ENCODE measurements at places on chromosomes 12 and 14. TPM values are rescaled to one million over a fixed set of nuclear protein-coding genes. Genes with fewer than 3 reads are reported as not detected.
A peak's percentile ranks its signal among the peaks of the same experiment; 100 is the strongest.

The FOXN4 gene
- not detected for total RNA-seq

The RPS6KL1 gene
- 1.2 TPM for total RNA-seq

- H3K36me3 ChIP-seq = no peaks in the 10 kb centered on the region
- H3K27ac ChIP-seq = no peak overlapping the region
- H3K4me1 ChIP-seq = no peaks in the 10 kb centered on the region
- no peaks in the 10 kb centered on the region for H3K27me3 ChIP-seq
- no peak overlapping the region for H3K4me3 ChIP-seq
Measured at GRCh38 chr12:107145397-107145796, 52.0 kb upstream of the CRY1 start.

The SLC2A14 gene
- total RNA-seq = 0.17 TPM

DNA sequence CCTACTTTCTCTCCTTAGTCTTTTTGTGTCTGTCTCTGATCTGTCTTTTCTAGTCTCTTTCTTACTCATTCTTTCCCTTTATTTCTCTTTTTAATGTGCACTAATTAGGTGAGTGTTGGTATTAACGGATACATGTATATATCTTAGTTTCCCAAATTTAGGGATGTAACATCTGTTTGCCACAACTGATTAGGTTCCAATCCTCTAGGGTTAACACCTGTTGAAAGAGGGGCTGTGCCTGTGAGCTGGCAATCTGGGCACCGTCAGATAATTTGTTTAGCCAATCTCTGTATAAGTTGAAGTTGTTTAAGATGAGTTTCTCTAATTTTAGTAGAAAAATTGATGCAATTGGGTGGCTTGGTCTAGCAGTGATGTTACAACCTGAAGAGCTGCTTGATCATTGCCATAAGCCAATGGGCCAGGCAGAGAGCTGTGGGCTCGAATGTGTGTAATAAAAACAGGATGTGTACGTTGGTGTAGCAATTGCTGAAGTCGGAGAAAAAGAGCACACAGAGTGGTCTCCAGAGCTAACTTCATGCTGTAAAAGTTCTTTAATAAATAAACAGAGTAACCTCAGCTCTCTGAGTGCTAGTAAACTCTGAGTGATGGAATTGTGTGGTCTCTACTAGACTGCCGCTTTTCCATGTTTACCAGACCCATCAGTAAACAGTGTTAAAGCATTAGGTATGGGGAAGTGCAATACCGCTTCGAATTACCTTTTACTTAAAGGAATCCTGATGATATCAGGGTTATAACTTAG is 18.3 kb upstream of the LYZ start:
- no peaks in the 10 kb centered on the region for H3K36me3 ChIP-seq
- no peak for DNase-seq
- no peak overlapping the region for H3K27ac ChIP-seq
- H3K4me3 ChIP-seq = no peak overlapping the region
- peaks cover 27% of the 10 kb centered on the region for H3K27me3 ChIP-seq

The PKP2 gene
- total RNA-seq = under 0.01 TPM

The DNAI7 gene
- 0.17 TPM for total RNA-seq

DNA sequence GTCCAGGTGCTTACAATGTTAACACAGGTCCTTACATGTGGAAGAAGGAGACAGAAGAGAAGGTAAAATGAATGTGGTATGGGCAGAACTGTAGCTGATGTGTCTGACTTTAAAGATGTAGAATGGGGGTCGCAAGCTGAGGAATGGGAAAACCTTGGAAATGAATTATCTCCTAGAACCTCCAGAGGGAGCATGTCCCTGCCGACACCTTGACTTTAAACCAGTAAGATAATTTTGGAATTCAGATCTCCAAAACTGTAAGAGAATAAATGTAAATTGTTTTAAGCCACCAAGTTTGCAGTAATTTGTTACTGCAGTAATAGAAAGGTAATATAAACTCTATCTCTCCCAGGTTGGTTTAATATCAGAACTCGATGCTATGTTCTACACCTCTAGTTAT is 80.1 kb upstream of the ALG10 start:
- no peaks in the 10 kb centered on the region for H3K27me3 ChIP-seq
- H3K27ac ChIP-seq = no peak overlapping the region
- no peaks in the 10 kb centered on the region for H3K36me3 ChIP-seq

The SIX6 gene
- total RNA-seq = not detected

DNA sequence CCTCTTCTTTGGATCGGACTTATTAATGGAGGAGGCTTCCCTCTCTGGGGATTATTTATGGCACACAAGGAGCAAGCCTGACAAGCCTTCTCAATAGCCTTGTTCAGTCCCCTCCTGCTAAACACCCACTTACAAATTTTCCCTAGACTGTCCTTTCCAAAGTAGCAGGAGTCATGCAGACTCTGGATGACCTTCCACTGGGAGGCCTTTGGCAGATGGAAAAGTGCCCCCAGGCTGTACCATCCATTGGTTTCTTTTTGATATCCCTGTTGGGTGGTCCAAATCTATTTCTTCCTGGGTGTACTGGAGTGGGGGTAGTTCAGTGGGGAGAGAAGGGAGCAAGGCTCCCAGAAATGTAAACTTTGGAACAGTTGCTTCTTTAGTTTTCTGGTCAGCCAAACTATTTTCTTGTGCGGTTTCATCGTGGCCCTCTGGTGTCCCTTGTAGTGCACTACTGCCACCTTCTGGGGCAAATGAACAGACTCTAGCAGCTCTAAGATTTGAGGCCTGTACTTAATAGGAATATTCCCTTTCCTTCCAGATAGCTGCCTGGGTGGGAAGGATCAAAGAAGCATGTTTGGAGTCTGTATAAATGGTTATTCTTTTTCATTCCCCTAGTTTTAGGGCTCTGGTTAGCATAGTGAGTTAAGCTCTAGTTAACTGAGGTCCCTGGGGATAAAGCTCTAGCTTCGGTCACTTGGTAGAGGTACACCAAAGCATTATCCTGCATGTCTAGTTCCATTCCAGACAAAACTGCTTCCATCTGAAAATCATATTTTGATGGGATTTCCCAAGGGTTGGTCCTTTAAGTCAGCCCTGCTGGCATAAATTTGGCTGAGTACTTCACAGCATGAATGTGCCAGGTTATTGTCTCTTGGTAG is 409.5 kb downstream of the SLC6A15 start:
- no peaks in the 10 kb centered on the region for H3K4me1 ChIP-seq
- peak; percentile 39 for DNase-seq
- H3K36me3 ChIP-seq = no peaks in the 10 kb centered on the region
- H3K27ac ChIP-seq = no peak overlapping the region
- no peaks in the 10 kb centered on the region for H3K27me3 ChIP-seq
- no peak overlapping the region for H3K4me3 ChIP-seq

DNA sequence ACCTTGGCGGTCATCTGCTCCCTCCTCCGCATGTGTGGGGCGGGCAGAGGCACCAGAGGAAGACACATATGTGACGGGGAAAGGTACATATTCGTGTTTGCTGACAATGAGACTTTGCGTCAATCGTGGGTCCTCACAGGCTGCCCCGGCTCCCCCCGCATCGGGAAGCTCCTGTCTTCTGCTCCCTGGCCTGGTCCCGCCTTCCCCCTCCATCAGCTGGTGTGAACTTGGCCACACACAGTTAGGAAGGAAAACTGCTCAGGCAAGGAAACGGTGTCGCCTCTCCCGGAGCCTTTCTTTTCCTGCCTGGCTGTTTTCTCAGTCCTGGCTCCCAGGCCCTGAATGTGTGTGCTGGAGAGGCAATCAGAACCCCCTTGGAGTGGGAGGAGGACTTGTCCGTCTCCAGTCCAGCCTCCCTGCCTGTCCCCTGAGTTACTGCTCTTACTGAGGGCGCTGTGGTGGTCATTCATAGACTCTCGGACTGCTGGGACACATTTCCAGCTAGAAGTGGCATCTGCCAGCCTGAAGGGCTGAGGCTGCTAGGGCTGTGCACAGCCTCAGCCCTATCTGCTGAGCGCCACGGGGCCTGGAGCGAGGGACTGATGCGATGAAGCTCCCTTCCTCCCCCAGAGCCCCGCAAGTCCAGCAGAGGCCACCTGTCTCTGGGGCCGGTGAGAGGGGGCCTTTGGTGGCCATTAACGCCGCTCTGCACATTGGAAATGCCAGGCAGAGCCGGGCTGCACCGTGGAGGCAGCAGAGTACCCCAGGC is 44.2 kb upstream of the TSPAN9 start:
- H3K4me3 ChIP-seq = no peak overlapping the region
- peaks cover 3% of the 10 kb centered on the region for H3K36me3 ChIP-seq
- no peaks in the 10 kb centered on the region for H3K27me3 ChIP-seq
- DNase-seq = no peak

- no peaks in the 10 kb centered on the region for H3K36me3 ChIP-seq
- no peaks in the 10 kb centered on the region for H3K4me1 ChIP-seq
- H3K27me3 ChIP-seq = no peaks in the 10 kb centered on the region
- H3K4me3 ChIP-seq = no peak overlapping the region
Measured at GRCh38 chr14:43706900-43707299, 800.2 kb downstream of the FSCB start.

- H3K27me3 ChIP-seq = no peaks in the 10 kb centered on the region
- no peak for DNase-seq
- H3K36me3 ChIP-seq = no peaks in the 10 kb centered on the region
- H3K4me1 ChIP-seq = no peaks in the 10 kb centered on the region
Measured at GRCh38 chr14:65549429-65549828, 136.9 kb downstream of the FUT8 start.

The ZNF384 gene
- 9.8 TPM for total RNA-seq

DNA sequence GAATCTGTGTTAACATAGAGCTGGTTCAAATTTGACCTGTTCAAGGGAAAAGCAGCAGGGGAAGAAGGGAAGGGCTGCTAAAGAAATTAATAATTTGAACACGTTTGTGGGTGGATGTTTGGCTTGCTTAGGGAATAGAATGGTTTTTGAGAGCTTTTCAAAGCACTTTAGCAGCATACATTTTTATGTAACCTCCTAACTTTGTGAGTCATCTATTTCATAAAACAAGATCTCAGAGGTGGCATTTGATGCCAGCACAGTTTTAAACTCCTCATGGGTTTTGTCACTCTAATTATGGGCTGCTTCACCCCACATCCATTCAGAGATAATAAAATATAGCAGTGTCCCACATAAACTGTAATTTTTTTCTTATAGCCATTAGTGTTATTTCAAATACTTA is 143.8 kb downstream of the ACSS3 start:
- H3K27me3 ChIP-seq = no peaks in the 10 kb centered on the region
- no peaks in the 10 kb centered on the region for H3K4me1 ChIP-seq
- no peaks in the 10 kb centered on the region for H3K36me3 ChIP-seq

The PYM1 gene
- total RNA-seq = 38.6 TPM

- no peak overlapping the region for H3K27ac ChIP-seq
- H3K4me1 ChIP-seq = no peaks in the 10 kb centered on the region
- DNase-seq = no peak
- H3K4me3 ChIP-seq = no peak overlapping the region
- no peaks in the 10 kb centered on the region for H3K27me3 ChIP-seq
Measured at GRCh38 chr12:129903092-129903945, 506 bp downstream of the TMEM132D start.

The NTS gene
- not detected for total RNA-seq

GRCh38 chr12:46794593-46795190 is 31.1 kb downstream of the SLC38A4 start:
- DNase-seq = no peak
- H3K27me3 ChIP-seq = no peaks in the 10 kb centered on the region
- no peak overlapping the region for H3K4me3 ChIP-seq
- no peaks in the 10 kb centered on the region for H3K4me1 ChIP-seq
- no peaks in the 10 kb centered on the region for H3K36me3 ChIP-seq

The GYS2 gene
- total RNA-seq = not detected

GRCh38 chr12:52132754-52133161 is 53.3 kb downstream of the SMIM41 start:
- H3K4me3 ChIP-seq = no peak overlapping the region
- no peak for DNase-seq

DNA sequence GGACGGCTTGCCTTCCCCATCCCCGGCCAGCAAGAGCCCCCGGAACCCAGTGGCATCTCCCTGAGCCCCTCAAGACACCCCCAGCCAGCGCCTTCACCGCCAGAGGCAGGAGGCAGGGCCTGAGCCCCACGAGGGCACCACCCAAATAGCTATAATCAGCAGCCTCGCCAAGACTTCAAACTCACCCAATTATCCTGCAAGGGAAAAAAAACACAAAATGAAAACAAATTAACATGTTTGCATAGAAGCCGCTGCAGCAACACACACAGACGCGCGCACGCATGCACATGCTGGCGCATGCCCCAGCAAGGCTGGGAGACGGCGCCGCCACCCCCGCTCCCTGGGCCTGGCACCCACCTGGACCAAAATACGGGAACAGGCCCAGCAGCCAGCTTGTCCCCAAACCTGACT is 15.8 kb downstream of the FAM222A start:
- no peaks in the 10 kb centered on the region for H3K4me1 ChIP-seq
- DNase-seq = no peak
- H3K27ac ChIP-seq = no peak overlapping the region
- no peaks in the 10 kb centered on the region for H3K36me3 ChIP-seq

- no peak for DNase-seq
- H3K27ac ChIP-seq = no peak overlapping the region
- H3K4me3 ChIP-seq = no peak overlapping the region
- H3K4me1 ChIP-seq = no peaks in the 10 kb centered on the region
- H3K36me3 ChIP-seq = no peaks in the 10 kb centered on the region
Measured at GRCh38 chr14:105563347-105563737, 37.0 kb downstream of the TMEM121 start.

The OR10G3 gene
- total RNA-seq = not detected

DNA sequence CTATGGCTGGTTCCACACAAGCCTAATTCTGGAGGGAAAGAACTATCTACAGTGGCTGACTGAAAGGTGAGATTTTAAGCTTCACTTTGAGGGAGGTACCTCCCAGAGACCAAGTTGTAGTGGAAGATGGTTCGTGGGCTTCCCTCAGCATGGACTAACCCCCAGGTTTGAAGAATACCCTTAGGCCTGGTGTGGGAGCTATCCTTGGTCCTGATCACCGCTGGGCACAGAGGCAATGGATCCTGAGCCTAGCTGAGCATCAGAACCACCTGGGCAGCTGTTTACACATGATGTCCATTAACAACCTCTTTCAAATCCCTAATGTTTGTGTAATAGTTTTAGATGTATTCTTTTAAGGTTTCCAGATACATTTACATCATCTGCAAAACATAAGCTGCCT is 10.3 kb downstream of the DAO start:
- no peaks in the 10 kb centered on the region for H3K4me1 ChIP-seq
- H3K36me3 ChIP-seq = no peaks in the 10 kb centered on the region
- H3K4me3 ChIP-seq = no peak overlapping the region
- H3K27me3 ChIP-seq = no peaks in the 10 kb centered on the region

The SRRM4 gene
- not detected for total RNA-seq

The NXPH4 gene
- 0.50 TPM for total RNA-seq

The SCNN1A gene
- 0.26 TPM for total RNA-seq

- no peak overlapping the region for H3K27ac ChIP-seq
- H3K4me3 ChIP-seq = no peak overlapping the region
- DNase-seq = no peak
- peaks cover 13% of the 10 kb centered on the region for H3K36me3 ChIP-seq
- H3K27me3 ChIP-seq = no peaks in the 10 kb centered on the region
- no peaks in the 10 kb centered on the region for H3K4me1 ChIP-seq
Measured at GRCh38 chr14:103731916-103732867, 16.6 kb downstream of the ZFYVE21 start.

The SLC7A7 gene
- total RNA-seq = 6.3 TPM

The SLC7A8 gene
- total RNA-seq = 5.1 TPM

- H3K36me3 ChIP-seq = no peaks in the 10 kb centered on the region
- H3K4me1 ChIP-seq = peaks cover 20% of the 10 kb centered on the region
- no peak for DNase-seq
- H3K4me3 ChIP-seq = no peak within 1 kb of the TSS
- no peak within 1 kb of the TSS for H3K27ac ChIP-seq
Measured at GRCh38 chr12:6375269-6376078, at the start of gene SCNN1A. SCNN1A (minus strand) TSS chr12:6375563; CDS start chr12:6374783, 780 bp downstream.
